Esophagus squamous epithelium (tissue), 5 donors: ENCODE measurements at places on chromosomes 11 and 22. TPM values are rescaled to one million over a fixed set of nuclear protein-coding genes. Genes with fewer than 3 reads are reported as not detected.

The ELFN2 gene
- total RNA-seq: not detected

The PHOX2A gene
- not detected for total RNA-seq

- no peaks in the 10 kb centered on the region for H3K27me3 ChIP-seq
- no peaks in the 10 kb centered on the region for H3K36me3 ChIP-seq
- no peak for DNase-seq
- no peak overlapping the region for H3K27ac ChIP-seq
- H3K4me3 ChIP-seq: no peak overlapping the region
- no peaks in the 10 kb centered on the region for H3K4me1 ChIP-seq
These were observed 92.9 kb upstream of the USP47 start for GRCh38 chr11:11748706-11749365.

DNA sequence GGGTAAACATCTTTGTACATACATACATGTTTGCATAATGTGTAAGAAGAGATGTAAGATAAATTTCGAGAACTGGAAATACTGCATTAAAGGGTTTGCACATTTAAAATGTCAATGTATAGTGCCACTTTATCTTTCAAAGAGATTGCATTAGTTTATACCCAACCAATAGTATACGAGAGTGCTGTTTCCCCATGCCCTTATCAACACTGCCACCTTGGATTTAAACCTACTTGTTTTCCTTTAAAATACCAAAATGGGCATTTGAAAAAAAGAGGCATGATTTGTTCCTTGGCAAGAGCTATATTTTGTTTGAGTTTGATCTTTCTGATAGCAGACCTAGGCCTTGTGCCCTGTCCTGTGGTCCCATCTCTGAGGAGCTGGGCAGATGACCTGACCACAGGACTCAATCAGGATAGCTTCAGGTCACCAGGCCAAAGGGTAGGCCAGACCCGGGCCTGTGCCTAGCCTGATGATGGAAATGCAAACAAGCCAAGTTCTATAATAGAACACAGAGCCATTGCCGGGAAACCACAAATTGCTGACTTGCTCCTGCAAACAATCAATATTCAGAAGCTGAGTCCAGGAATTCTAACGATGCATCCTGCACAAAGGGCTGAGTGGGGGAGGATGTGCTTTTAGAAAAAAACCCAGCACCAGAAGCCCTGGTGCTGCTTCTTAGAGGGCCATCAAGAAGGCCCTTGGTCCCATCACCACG lies 16.9 kb upstream of the ALG8 start:
- H3K4me1 ChIP-seq: peaks cover 6% of the 10 kb centered on the region
- H3K36me3 ChIP-seq: no peaks in the 10 kb centered on the region
- no peaks in the 10 kb centered on the region for H3K27me3 ChIP-seq
- DNase-seq: no peak
- H3K4me3 ChIP-seq: no peak overlapping the region

- no peak overlapping the region for H3K27ac ChIP-seq
- H3K36me3 ChIP-seq: no peaks in the 10 kb centered on the region
- H3K27me3 ChIP-seq: no peaks in the 10 kb centered on the region
- no peak overlapping the region for H3K4me3 ChIP-seq
These were observed 588.4 kb upstream of the LRRC4C start for GRCh38 chr11:42047637-42048555.

DNA sequence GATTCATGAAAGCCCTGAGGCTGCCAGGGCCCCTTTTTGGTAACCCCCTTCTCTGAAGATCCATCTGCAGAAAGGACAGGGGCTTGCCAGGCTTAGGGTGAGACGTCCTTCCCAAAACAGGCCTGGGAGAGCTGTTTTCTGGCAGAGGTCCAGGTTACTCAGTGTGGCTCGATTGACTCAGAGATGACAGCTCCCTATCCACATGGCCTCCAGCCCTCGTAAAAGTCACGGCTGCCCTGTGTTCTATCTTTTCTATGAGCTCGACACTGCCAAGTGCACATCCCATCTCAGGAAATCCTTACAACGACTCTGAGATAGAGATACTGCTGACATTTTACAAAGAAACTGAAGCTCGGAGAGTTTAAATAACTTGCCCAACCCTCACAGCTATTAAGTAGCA lies 20.4 kb downstream of the ADAMTS8 start:
- H3K36me3 ChIP-seq: no peaks in the 10 kb centered on the region
- no peak overlapping the region for H3K4me3 ChIP-seq
- peaks cover 19% of the 10 kb centered on the region for H3K4me1 ChIP-seq
- no peak for DNase-seq
- no peaks in the 10 kb centered on the region for H3K27me3 ChIP-seq

DNA sequence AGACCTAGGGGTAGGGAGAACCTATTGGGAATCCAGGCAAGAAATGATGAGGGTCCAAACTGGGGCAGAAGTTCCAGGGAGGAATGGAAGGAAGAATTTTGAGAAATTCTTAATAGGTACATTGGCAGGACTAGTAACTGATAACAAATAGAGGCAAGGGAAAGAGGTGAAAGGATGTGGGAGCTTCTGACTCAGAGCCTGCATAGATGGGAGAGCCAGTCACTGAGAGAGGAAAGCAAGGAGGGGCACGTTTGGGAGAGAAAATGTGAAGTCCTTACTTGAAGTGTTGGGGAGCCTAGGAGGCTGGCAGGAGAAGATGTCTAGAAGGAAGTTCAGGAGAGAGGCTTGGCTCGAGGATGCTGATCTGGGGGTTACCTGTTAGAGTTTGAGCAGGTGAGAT lies 104.6 kb upstream of the NCAM1 start:
- DNase-seq: no peak
- no peak overlapping the region for H3K27ac ChIP-seq
- no peak overlapping the region for H3K4me3 ChIP-seq
- no peaks in the 10 kb centered on the region for H3K36me3 ChIP-seq
- H3K27me3 ChIP-seq: peaks cover 37% of the 10 kb centered on the region
- no peaks in the 10 kb centered on the region for H3K4me1 ChIP-seq
